ENCODE measurements at places on chromosomes 1 and 21.

DNA sequence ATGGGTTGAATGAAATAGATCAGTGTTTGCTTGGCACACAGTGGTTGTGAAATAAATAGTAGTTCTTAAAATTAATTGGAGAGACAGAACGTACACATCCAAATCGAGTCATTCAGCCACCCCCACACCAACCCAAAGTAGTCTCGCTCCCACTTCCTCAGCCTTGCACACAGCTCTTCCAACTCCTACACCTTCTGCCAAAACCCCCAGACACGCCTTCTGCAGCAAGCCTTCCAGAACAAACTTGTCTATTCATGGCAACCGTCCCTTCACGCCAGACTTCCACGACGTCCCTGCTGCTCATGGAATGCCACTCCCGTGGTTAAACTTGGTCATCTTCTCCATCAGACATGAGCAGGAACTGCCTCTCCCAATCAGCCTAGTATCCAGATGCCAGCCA, 37.5 kb upstream of the RD3 start:
- DNase-seq: no peak

GRCh38 chr1:25217598-25218232, 14.6 kb downstream of the SYF2 start:
- DNase-seq: no peak

GRCh38 chr21:37555672-37556261, 189.2 kb downstream of the DYRK1A start:
- no peak for DNase-seq

GRCh38 chr1:114502080-114502479, 8.9 kb downstream of the TRIM33 start:
- no peak for DNase-seq

GRCh38 chr1:93611668-93612067, 70.0 kb downstream of the BCAR3 start:
- DNase-seq: no peak
